ENCODE measurements at places on chromosomes 7 and 10.

DNA sequence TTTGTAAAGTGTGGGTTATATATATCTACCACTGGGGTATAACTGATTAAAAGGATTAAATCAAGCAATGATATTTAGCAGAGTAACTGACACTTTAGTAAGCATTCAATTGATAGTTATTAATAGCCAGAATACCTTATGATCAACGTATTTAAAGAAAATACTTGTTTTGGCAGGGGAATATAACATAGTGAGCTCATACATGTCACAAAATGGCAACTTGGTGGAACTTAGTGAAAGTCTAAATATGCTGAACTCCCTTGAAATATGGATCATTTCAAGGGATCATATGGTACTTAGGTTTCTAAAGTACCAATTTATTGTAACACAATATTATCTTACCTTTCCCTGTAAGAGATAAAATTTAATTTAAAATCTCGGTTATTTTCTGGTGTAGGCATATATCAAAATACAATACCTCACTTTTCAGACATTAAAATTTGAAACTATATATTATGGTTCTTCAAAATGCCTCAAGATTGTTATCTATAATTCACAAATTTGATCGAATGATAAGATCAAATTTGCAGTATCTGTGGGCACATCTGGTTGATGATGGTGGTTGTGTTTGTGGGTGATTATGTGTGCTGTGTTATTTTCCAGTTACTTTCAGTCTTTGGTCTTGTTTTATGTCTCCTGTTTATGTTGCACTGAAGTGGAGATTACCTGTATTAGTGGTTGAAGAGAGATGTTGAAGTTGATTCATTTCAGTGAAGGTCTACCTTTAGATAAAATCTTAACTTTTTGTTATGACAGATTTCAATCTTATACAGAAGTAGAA is 5.2 kb downstream of the ARL4A start:
- no peak for DNase-seq

DNA sequence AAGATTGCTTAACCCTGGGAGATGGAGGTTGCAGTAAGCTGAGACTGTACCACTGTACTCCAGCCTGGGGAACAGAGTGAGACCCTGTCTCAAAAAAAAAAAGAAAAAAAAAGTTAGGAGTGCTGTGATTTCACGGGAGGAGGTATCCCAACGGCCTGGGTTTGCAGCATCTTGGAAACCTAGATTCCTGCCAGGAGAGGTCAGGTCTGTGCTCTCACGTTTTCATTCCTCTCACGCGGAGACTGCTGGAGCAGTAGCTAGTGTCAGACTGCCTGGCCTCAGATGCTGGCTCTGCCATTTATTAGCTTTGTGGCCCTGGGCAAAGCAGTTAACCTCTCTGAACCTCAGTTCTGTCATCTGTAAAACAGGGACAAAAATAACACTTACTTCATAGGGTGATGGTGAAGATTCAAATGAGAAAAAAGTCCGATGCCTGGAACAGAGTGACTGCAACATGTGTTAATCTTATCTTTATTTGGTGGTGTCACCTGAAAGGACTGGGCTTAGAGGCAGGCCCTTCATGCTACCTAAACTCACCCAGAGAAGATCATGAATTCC is 94.9 kb downstream of the GAD2 start:
- no peak for DNase-seq

- DNase-seq: no peak
Observed at GRCh38 chr10:78866731-78867554, 201.8 kb upstream of the ZMIZ1 start.

GRCh38 chr10:31752170-31752569 is 176.5 kb downstream of the ARHGAP12 start:
- DNase-seq: no peak

- DNase-seq: no peak
Observed at GRCh38 chr7:80916770-80917741, 1.8 kb downstream of the SEMA3C start.

- no peak for DNase-seq
Observed at GRCh38 chr7:5453566-5454075, 30.0 kb upstream of the TNRC18 start.

DNA sequence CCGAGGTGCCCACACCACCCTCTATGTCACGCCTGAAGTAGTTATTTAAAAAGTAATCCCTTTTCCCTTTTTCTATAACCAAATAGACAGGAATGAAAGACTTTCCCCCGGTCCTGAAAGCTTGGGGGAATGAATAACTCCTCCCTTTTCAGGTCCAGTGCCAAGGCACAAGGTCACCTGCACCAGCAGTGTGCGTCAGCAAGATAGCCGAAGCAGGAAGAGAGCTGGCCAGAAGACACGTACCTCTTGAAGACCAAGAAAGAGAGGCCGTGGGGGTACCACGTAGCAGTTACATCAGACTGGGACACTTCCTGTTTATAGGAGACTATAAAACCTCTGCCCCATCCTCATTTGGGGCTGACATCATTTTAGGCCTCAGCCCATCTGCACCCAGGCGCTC is 10.7 kb upstream of the AKR1B1 start:
- DNase-seq: no peak

- DNase-seq: no peak
Observed at GRCh38 chr7:128937271-128937646, 468 bp upstream of the IRF5 start.

DNA sequence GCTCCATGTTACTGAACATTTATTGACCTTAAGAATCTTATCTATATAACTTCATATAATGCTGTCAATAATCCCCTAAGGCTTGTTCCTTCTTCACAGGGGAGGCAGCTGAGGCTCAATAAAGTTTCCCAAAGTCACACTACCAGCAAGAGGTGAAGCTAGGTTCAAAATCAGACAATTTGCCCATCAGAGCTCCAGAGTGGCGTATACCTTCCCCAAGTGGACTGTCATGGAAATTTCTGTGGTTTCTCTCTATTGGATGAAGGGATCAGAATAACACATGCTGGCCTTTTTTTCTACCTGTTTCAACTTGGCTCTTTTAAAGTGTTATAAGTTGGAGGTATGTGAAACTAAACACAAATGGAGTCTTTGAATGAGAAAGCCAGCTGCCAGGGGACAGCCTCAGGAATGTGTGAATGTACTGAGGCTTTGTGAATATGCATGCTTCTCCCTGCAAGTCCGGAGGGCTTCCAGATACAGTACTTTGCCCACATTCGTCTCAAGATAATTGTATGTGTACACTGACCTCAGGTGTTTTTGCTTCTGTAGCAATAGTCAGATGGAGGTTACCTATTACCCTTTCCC is 656.3 kb upstream of the CELF2 start:
- no peak for DNase-seq

- no peak for DNase-seq
Observed at GRCh38 chr7:84328571-84328970, 134.0 kb upstream of the SEMA3A start.

- no peak for DNase-seq
Observed at GRCh38 chr10:100685331-100685730, 60.1 kb upstream of the PAX2 start.

GRCh38 chr7:17297243-17297642 is 1.2 kb upstream of the AHR start:
- DNase-seq: no peak
